Stimulated activated CD8-positive, alpha-beta memory T cell treated with anti-CD3 and anti-CD28 coated beads, Interleukin-15, amount 100 ng/mL, for 1 hour (primary cell): ENCODE measurements at places on chromosomes 2 and 18.

DNA sequence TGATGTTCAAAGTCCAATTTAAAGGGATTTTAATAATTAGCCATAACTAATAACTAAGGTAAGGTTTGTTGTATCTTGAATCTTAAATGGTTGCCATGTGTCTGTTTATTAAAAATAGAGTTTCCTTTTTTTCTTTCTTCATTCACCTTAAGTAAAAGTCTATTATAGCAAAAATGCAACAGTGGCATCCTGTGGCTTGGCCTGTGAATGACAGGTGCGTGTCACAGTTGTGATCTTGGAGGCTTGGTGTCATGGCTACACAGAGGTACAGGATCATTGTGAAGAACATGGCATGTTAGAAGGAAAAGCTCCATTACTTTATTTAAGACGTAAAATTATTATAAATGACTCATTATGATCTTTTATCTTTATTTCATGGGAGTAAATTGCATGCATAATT is 246.1 kb downstream of the BCL2 start:
- DNase-seq: no peak

DNA sequence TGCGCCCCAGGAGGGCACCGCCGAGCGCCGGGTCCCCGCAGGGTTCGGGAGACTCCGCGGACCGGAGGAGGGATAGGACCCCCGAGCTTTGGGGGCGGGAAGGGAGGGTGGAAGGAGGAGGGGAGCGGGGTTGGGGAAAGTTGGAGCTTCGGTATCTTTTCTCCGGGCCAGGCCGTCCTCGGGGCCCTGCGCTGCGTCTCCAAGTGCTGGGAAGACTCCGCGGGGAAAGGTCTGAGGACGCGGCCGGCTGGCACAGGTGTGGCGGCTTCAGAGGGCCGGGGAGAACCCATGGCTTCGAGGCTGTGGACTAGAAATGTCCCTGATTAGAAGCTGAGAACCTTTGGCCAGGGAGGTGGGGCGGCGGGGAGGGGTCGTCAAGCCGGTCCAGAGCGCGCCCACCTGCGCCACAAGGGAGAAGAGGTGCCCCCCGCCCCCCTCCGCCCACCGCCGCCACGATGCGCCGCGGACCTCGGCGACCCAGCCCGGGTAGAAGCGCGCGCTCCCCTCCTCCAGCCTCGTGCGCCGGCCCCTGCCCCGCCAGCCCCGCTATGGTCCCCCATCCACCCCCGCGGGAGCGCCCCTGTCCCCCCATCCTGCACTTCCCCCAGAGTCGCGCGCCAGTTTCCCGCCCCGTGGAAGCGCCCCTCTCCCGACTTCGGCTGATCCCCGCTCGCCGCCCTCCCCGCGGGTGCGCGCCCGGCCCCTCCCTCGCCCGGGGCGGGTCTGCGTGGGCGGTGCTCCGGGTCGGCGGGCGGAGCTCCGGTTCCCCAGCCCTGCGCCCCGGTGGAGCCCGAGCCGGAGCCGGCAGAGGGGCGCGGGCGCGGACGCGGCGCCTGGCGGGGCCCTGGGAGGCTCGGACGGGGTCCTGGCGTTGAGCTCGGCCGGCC is at the start of gene SNTG2:
TSS of gene SNTG2 (plus strand) at position 770 of the 887 bp plus-strand sequence. CDS start 148 bp downstream, outside the sequence.
- DNase-seq: peak; percentile 32

- no peak for DNase-seq
Measured at GRCh38 chr2:40451918-40452605, at the start of gene SLC8A1. Gene SLC8A1 (minus strand): TSS chr2:40452090.

GRCh38 chr2:50787636-50788035 is 244.3 kb downstream of the NRXN1 start:
- DNase-seq: no peak

- no peak for DNase-seq
Measured at GRCh38 chr2:132038179-132038882, 123.4 kb downstream of the ANKRD30BL start.

DNA sequence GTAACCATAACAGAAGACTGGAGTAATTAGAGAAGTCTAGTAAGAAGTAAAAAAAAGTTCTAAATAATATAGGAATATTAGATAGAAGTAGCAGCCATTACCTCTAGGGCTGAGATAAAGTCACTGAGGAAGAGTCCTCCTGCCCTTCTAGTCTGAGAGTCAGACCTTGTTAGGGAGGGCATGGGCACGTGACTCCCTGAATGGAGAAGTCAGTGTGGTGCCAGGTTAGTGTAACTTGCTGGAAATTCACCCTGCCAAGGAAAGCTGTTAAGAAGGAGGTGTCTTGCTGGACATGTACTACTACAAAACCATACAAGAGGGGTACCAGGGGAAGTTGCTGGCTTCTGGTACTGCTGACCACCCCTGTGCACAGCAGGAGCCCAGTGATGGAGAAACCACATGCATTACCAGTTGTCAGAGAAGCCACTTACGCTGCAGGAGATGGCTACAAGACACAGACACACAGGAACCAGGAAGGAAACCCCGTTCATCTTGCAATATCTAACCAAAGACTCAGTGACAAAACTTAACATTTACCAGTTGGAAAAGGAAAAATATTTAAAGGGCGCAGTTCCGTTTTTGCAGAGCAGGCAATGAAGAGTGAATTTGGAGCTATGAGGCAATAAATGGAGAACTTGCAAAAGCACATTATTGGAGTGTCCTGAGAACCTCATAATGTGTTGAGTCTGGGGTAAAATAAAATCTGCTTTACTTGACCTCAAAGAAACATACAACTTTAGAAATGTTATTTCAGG is 77.2 kb upstream of the TLK1 start:
- no peak for DNase-seq

GRCh38 chr18:54584065-54584464 is 7.0 kb upstream of the DYNAP start:
- DNase-seq: no peak

DNA sequence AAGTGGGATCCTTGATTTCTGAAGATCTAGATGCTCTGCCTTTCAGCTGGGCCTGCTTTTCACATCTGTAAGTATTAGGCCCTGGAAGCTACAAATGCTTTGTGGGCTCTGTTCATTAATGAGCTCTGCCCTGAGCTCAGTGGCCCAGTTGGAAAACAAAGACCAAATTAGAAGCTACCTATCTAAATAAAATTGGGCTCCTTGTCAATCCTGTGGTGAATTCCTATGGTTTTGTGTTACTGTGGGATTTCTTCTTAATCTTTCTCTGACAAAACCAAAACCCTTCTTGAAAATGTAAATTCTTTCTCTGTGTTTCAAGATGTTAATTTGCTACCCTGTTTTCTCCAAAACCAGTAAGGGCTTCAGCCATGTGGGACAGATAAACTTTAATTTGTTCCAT is 219.0 kb upstream of the HS6ST1 start:
- DNase-seq: no peak

DNA sequence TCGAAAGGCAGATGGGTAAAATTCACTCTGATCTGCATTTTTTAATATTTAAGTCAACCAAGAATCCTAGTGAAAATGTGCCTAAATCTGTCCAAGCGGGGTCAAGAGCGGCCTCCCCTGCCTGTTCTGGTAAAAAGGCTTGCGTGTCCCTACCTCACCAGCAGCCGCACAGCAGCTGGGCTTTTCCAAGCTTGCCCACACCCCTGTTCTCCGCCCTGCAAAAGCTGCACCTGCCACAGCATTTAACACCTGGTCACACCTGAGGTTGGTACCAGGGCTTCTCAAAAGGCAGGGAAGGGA is 25.8 kb upstream of the TMEM182 start:
- no peak for DNase-seq

DNA sequence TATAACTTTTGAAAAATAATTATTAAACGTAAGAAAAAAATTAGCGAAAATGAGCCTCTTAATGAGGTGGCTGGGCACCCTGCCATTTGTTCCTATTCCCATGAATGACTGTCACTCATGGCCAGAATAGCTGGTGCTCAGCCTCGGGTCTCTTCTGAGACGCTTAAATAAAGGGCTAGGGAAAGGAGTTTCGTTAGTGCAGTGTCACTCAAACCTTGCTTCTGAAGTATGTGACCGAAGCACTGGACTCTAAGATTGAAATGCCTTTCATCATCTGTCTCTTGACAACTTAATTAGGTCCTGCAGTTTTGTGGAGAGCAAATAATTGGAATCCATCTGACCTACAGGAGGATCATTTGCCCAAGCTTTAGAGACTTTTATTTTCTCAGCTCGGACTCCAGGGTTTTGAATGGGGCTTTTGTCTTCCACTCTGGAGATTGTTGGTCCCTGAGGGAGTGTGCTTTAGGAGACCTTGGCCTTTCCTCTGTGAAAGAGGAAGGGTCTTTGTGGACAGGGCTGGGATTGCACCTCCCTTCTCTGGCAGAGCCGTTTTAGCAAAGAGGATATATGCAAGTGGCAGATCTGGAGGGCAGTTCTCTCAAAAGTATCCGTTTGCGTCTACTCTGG is 42.3 kb upstream of the FHOD3 start:
- no peak for DNase-seq

DNA sequence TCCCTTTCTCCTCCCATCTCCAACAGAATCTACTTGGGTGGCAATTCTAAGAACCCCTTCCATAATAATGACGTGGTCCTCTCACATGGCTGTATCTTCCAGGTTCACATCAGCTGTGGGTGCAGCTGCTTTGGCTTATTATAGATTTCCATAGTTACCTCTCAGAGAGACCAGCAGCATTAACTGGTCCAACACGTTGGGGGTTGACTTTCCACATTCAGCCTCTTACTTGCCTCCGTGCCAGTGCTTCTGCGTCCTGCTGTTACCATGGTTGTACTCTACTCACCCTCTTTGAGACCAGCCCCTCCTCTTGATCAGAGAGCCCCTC is 570.7 kb downstream of the PLCL1 start:
- no peak for DNase-seq

GRCh38 chr2:197973772-197974171 is 169.4 kb downstream of the PLCL1 start:
- no peak for DNase-seq

- no peak for DNase-seq
Measured at GRCh38 chr2:128390256-128390990, 71.8 kb upstream of the HS6ST1 start.

DNA sequence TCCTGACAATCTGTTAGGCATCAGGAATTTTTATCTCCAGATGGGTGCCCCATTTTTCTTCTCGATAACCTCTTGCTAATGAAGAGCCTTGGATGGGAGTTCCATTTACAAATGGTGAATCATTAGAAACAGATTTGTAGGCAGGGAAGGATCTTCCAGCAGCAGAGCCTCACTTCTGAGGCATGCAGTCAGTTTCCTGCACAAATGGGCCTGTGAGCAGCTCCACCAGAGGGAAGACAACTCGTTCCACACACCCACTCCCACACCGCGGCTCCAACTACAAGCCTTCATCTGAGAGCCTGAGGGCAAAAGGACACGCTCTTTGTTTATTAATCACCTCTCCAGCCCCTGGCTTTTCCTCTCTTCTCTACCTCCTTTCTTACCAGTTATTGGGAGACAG is 108.5 kb downstream of the CTAGE1 start:
- DNase-seq: no peak

DNA sequence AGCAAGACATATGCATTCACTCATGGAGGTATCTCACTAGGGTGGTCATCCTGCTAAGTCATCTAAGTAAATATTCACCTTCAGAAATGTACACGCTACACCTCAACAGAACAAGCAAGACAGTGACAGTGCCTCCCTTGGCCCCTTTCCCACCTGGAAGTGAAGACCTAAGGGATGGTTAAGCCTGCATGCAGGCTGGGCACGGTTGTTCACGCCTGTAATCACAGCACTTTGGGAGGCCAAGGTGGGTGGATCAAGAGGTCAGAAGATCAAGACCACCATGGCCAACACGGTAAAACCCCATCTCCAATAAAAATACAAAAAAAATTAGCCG is 4.4 kb downstream of the LIMS2 start:
- no peak for DNase-seq

- DNase-seq: no peak
Measured at GRCh38 chr2:10469955-10470608, 22.0 kb upstream of the ODC1 start.

GRCh38 chr2:85755122-85756027 is 1.6 kb downstream of the ATOH8 start:
- no peak for DNase-seq

GRCh38 chr2:105683011-105683492 is 61.7 kb upstream of the NCK2 start:
- no peak for DNase-seq

DNA sequence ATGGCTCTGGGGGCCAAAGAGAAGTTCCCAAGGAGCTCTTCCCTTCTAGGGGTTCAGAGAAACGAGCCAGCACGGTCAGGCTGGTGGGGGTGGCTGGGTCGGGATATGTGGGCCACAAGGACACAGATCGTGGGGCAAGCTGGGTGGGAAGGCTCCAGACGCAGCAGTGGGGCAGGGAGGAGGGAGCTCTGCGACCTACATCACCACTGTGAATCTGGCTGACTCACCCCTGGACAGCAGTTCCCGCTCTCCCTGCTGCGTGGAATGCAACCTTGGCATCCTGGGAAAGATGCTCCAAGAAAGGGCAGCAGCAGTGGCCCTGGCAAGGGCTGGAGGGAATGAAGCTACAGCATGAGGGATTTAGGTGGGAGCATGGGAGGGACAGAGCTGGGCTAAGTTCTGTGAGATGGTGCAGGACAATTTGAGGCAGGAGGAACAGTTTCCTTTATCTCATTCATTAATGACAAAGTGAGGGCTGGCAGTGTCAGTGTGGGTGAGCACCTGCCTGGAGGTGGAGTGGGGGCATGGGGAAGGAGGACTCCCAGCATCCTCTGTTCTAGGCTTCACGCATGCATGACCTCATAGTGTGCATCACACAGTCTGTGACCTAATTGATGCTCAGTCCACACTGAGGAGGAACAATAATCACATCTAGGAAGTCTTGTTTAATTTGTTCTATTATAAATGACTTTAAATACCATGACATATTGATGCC is 25.0 kb downstream of the CELF4 start:
- no peak for DNase-seq

- DNase-seq: no peak
Measured at GRCh38 chr2:29159125-29159524, 43.9 kb downstream of the CLIP4 start.

DNA sequence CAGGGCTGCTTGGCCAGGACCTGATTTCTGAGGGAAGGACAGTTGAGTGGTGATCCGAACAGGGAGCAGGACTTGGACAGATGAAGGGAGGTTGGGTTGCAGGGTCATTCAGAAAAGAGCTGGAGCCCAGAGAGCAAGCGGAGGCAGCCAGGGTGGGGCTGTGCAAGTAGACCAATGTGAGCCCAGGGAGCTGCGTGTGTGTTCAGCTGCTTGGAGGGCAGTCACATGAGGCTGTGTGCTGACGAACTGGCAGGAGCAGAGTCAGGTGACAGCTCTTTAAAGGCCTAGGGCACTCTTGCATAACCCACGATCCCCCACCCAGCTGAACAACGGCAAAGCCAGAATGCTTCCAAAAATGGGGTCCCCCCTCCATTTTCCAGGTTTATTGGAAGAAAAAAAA is 4.6 kb upstream of the MLPH start:
- no peak for DNase-seq
